ENCODE measurements at places on chromosomes 5 and 9.

DNA sequence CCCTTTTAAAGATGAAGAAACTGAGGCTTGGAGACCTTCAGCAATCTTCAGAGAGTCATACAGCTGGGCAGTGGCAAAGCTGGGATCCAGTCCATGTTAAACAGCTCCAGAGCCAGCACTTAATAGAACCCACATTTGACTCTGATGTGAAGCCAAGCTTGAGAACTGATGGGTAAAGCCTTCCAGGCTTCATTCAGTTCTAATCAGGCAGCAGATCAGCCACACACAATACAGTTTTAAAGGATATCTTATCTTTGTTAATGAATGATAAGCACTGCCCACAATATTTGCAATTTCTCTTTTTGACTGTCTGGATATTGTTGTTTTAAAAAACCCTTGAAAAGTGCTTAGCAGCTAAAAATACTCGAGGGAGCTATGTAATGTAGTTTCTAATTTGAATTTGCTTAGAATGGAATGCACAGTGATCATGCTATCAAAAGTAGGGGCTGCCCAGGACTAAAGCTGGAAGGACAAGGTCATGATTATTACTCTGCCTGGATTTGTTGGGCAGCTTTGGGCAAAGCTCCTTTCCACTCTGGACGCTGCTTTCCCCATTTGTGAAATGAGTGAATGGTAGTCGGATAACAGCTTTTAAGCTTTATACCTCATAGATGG is 31.3 kb upstream of the HTR4 start:
- DNase-seq, result no peak

- no peak for DNase-seq
Observed at GRCh38 chr5:1356873-1357787, 12.2 kb upstream of the CLPTM1L start.

DNA sequence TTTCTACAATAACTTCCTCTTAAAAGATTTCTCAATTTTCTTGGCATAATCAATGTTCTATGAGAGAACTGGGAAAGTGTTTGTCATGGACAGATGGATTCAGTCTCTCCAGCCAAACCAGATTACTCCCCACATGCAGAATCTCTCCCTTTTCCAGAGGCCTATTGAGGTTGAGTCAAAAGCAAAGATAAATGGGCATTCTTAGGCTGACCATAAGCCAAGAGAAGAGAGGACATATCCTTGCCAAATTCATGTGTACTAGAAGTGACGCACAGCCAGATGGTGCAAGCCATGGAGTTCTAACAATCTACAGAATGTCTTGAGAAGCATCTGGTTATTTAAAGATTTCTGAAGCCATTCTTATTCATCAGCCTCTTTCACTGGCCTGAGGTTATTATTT is 2115.0 kb downstream of the MAT2B start:
- DNase-seq, result no peak

DNA sequence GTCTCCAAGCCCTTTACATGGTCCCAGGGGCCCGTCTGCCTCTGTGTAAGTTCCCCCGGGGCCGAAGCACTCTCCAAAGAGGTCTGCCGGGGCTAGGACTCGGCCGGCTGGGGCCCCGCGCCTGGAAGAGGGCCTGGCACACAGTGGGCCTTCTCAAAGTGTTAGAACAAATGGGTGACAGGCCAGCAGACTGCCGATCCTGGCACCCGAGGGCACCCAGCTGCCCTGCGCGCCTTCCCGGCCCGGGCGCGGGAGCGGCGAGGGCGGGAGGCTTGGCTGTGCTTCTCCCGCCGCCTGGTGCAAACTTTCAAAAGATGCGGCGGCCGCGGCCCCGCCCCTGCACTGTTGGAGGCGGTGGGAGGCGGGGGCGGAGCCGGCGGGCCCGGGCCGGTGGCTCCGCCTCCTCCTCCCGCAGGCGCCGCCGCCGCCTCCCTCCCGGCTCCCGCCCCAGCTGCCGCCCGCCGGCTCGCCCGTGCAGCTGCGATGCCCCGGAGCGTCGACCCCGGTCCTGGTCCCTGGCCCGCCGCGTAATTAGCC is at the start of gene NEURL1B:
Gene NEURL1B (plus strand): TSS at position 442 of the 537 bp plus-strand sequence. CDS start 144 bp downstream, outside the sequence.
- DNase-seq, result no peak

GRCh38 chr5:117947121-117947520 is 1041.2 kb downstream of the DTWD2 start:
- DNase-seq, result no peak

DNA sequence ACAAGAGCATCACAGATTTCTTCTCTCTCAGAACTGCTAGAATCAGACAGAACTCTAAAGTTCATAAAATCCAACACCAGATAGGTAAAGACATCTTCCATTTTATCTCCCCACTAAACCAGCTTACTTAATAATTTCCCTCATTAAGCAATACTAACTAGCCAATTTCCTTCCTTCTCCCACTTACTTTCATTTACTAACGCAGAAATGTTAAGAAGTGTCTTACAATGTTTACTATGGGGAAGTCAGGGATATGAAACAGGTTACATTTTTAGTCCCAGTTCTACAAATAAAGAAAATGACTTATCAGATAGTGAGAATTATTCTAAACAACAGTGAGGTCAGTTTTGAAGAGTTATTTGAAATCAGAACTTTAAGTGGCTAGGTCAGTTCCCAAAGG is 236.5 kb downstream of the FBXL17 start:
- no peak for DNase-seq

DNA sequence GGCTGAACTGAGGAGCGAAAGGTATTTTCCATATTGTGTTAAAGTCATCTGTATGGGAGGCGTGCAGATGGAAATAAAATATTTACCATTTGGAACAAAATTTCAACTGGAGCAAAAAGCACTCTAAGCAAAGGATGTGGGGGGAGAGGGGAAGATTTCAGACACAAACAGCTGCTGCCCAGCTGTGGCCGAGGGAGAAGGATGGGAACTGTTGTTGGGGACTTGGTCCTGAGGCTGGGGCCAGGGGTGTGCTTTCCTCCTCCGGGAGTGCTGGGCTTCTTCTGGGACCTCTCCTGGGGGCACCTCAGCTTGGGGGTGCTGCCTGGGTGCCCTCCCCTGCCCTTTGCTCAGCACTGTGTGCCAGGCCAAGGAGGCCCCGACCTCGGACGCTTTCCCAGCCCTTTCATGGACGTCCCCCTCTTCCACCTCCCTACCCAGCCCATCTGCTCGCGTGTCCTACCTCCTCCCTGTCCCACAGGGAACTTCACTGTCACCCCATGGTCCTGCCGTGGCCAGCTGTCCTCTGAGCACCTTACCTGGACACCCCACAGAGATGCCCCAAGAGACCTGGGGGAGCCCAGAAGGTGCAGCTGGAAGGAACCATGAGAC is 101.9 kb upstream of the COL5A1 start:
- no peak for DNase-seq

- DNase-seq, result no peak
Observed at GRCh38 chr5:1008451-1009358, at the start of gene NKD2. Gene NKD2, plus strand, starts transcription at chr5:1008802. Its CDS starts 256 bp downstream, at chr5:1009058.

GRCh38 chr5:9720361-9720760 is 90.2 kb upstream of the TAS2R1 start:
- no peak for DNase-seq

DNA sequence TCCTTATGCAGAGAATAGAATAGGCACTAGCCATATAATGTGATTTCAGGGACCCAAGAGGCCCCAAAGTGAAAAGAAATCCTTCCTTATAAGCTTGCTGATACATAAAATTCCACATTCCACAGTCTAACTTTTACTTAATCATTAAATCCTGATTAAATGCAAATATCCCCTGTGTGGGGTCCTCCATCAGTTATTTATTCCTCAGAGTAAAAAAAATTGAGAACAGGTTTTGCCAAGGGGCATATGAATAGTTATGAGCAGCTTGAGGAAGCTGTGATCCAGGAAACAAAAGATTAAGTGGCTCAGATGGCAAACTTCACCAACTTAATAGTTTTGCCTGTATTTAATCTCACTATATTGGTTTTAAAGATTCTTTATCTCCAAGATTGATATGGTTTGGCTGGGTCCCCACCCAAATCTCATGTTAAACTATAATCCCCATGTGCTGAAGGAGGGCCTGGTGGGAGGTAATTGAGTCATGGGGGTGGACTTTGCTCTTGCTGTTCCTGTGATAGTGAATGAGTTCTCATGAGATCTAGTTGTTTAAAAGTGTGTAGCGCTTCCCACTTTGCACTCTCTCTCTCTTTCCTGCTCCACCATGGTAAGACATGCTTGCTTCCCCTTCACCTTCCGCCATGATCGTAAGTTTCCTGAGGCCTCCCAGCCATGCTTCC is 324.9 kb downstream of the NPR3 start:
- no peak for DNase-seq

DNA sequence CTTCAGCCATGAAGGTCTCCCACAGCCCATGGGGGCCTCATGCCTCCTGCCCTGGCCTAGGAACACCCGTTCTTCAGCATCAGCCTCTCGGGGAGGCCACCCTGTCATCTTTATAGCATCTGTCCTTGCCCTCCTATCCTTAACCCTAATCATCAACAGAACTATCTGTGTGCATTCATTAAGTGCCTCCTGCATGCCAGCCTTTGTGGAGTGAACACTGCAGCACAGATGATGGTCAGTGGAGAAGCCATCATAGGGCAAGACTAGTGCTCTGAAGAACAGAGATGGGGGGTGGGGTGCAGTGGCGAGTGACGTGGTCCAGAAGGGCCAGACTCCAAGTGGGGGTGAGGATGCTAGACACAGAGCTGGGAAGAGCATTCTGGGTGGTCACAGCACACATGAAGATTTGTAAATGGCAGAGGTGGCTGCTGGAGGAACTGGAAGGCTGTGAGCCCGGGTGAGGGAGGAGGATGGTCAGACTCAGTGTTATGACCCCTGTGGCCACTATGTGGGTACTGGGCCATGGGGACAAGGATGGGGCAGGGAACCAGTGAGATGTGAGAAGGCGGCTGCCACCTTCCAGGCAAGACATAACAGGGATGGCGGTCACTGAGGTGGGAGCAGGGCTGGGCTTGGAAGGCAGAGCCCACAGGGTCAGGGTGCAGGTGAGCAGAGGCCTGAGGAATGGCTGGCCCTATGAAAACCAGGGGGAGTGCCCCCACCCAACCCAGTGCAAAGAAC is 3.6 kb upstream of the CARD19 start:
- no peak for DNase-seq

GRCh38 chr9:126756876-126757415 is 47.9 kb upstream of the ZBTB43 start:
- no peak for DNase-seq

- DNase-seq, result no peak
Observed at GRCh38 chr9:84886866-84887265, 217.3 kb downstream of the NTRK2 start.

DNA sequence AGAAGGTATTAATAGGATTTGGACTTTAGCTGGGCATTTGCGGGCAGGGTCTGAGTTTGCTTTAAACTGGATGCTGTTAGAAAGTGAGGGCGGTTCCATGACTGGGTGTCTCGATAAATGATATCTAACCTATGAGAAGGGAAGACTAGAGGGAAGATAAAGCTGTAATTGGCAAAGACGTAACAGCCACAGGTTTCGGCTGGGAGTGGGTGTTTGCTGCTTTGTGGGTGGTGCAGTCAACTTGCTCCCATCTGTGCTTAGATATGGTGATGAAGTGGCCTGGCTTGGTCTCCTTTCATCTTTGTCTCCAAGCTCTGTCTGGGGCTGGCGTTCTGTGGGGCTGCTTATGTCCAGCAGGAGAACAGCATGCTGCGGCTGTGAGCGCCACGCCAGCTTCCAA is 23.3 kb downstream of the OR2V1 start:
- DNase-seq, result no peak

DNA sequence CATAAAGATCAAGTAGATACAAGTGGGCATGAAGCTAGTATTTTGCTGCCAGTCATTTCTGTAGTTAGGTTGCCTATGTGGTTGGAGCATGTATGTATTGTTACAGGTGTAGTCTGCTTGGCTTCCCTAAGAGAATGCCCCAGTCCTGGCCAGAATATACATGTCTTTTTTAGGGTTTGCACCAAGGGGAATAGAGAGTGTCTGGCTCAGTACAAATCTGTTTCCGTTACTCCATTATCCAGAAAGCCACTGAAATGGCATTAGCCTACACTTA is 23.2 kb downstream of the TGFBR1 start:
- DNase-seq, result no peak

DNA sequence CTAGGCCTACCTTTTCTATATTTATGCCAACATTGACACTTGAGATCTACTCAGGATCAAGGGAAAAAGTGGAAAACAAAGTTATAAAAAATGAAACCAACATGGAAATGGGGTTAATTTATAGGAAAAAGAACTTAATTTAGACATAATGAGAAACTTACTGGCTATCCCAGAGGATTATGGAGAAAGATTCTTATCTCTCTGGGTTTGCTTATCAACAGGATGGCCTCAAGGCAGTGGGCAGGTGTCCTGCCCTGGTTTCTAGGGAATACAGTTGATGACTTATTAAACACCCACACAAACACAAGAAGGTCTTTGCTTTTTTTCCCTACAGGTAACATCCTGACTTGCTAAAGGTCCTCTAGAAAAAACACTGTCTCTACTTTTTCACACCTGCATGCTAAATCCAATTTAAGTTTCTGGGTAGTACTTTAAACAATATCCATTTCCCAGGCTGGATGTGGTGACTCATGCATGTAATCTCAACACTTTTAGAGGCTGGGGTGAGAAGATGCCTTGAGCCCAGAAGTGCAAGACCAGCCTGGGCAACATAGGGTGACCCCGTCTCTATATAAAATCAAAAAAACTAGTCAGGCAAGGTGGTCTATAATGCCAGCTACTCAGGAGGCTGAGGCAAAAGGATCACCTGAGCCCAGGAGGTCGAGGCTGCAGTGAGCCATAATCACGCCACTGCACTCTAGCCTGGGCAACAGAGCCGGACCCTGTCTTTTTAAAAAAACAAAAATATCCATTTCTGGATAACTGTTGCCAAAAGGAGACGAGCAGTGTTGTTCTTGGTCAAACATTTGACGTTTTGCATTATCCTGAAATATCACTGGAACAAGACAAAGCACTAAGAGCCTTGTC is 6.6 kb upstream of the ZNF608 start:
- no peak for DNase-seq

DNA sequence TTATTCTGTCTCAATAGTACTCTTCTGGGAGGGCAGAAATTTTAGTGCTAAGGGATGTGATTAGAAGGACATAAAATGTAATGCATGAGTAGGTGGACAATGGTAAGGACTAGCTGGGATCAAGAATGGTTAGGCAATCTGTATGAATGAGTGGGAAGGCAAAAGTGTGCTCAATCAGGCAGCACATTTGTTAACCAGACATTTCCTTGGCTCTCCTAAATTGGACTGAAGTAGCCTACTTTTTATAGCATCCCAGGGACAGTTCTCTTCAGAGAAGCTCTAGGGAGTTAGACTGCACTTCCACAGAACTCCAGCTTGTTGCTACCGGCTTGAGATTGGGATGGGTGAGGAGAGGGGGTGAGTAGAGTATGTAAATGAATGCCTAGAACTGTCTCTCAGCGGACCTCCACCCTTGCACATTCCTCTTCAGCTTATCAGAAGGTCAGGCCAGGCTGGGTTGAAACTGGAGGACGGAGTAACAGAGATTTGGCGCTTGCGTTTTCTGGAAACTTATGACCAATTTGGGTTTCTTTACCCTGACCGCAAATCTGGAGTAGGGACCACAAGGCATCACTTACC is 19.0 kb upstream of the ARL14EPL start:
- no peak for DNase-seq

Measured in activated T-helper 1 cell treated with Interleukin-2 at 50 U/mL for 16 hours (primary cell).